Left colon (tissue), 2 donors: ENCODE measurements at places on chromosomes 3 and 15.
A peak's percentile ranks its signal among the peaks of the same experiment; 100 is the strongest.

GRCh38 chr3:177640319-177640965 is 443.2 kb upstream of the TBL1XR1 start:
- DNase-seq, result no peak

DNA sequence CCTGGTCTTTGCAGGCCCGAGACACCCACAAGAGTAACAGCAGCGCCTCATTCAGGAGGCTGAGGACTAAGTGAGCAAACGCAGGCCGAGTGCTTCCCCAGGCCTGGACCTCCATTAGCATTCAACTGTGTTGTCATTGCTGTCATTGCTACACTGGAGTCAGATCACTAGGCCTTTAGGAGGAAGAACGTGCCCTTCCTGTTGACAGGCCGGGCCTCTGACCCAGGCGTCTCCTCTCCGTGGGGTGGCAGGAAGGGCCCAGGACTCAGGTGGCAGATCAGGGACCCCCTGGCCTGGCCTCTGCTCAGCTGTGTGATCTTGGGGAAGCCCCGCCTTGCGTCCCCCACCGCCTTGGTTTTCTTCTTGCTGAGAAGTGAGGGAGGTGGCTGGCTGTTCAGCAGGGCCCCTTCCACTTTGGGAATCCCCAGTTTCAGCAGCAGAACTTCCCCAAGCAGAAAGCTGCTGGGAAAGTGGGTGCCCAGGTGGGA is 19.1 kb downstream of the ZDHHC19 start:
- DNase-seq, result no peak

GRCh38 chr15:33608714-33609113 is 297.9 kb downstream of the RYR3 start:
- no peak for DNase-seq

DNA sequence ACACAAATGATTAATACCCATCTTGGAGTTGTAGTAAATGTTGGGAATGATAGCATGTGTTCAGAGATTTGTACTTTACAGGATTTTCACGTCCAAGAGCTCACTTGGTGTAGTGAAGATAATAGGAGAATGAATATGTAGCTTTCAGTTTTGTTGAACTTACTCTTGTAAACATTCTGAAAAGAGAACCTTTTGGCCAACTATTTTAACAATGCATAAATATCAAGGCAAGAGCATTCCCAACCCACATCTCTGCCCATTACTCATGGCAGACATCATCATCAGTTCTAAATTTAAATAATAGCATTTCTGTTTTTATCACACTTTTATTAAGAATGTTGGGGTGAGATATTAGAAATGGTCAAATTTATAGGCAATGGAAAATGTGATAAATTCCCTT is 465.2 kb upstream of the TPRG1 start:
- no peak for DNase-seq

- no peak for DNase-seq
These were observed 168.0 kb upstream of the STT3B start for GRCh38 chr3:31364711-31365110.

- DNase-seq, result no peak
These were observed 155.6 kb upstream of the HES1 start for GRCh38 chr3:193980326-193980725.

DNA sequence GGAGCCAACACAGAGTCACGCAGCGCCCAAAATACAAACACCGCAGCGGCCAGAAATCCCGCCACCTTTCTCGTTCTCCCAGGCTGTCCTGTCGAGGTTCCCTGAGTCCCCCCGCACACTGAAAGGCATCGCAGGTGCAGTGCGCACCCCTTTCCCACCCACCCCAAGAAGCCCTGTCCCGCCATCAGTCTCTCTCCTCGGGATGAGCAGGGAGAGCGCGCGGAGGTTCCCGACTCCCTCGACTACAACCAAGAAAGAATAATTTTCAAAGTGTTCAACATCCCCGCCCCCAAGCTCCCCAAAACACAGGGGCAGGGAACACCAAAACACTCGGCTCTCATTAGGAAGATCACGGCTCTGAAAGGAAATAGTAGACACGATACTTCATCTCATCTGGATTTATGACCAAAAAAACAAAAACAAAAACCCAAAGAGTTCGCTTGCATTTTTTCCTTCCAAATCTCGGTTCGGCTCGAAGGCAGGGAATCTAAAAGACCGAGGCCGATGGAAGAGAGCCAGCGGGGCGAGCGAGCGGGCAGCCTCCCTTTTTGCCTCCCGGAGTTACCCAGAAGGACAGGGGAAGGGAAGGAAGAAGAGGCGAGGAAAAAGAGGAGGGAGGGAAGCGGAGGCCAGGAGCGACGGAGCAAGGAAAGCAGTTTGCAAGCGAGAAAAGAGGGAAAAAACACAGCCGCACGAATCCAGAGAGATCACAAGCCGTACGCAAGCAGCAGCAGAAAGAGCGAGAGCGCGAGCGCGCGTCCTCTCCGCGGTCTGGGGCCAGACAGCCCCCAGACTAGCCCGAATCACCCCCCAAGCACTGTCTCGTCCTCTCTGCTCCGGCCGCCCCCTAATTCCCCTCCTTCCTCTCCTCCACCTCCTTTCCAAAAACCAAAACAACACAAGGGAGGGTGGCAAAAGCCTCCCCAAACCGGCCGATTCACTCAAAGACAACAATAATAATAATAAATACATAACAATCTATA is 808 bp downstream of the BCL6 start:
- peak; percentile 72 for DNase-seq

DNA sequence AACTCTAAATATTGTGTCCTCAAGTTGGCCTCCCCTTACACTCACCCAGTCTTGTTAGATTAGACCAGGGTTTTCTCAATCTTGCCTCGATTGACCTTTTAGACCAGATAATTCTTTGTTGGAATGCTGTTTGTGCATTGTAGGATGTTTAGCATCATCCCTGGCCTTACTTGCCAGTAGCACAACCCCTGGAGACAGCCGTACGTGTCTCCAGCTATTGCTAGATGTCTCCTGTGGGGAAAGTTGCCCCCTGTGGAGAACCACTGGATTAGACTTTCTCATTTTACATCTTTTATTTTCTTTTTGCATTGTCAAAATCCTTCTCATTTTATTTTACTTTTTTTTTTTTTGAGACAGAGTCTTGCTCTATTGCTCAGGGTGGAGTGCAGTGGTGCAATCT is 2.2 kb downstream of the WDR6 start:
- DNase-seq, result no peak

DNA sequence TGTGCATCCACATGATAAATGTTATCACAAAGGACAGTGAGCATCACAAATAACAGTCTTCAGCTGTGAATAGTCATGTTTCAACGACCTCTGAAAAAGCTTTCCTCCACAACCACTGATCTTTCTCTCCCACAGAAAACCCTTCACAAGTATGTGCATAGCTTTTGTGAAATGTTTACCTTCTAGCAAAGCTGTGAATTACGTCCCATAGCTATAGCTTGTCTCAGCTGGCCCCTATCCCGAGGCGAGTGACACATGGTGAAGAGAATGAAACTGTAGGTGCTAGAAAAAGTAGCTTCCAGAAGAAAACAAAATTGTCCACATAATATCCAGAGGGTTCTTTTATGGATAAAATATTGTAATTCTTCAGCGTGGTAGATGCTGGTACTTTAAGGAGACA is 182.0 kb downstream of the FGF12 start:
- no peak for DNase-seq

GRCh38 chr15:91917686-91918360 is 64.3 kb downstream of the SLCO3A1 start:
- no peak for DNase-seq

DNA sequence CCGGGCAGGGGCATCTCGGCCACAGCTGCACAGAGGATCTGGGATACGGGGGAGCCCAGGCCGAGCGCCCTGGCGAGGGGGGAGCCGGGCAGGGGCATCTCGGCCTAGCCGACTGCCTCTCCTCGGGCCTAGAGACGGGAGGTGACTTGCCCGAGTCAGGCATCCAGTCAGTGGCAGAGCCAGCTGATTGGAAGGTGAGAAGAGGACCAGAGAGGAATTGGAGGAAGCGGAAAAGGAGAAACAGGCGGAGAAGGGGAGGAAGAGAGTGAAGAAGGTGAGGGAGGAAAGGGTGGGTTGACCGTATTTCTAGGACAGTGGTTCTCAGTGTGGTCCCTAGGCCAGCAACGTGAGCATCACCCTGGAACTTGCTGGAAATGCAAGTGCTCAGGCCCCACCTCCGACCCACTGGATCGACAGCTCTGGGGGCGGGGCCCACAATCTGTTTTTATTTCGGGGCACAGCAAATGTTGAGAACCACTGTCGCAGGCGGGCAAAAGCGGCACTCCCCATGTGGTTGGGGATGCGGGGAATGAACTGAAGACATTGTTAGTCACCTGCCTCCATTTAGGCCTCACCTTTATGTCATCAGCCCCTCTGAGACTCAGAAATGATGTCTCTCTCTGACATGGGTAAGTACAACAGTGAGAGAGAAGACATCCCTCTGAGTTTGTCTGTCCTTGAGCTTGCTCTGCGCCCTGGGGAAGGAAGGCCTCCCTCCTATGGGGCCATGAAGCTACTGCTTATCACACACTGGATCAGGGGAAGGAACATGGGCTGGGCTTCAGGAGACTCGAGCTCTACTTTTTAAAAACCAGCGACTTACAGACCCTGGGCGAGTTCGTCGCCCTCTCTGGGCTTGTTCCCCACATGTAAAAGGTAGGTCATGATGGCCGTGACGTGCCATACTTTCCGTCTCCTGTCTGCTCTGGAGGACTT is 1.0 kb upstream of the MELTF start:
- no peak for DNase-seq

GRCh38 chr3:46859001-46859710 is 4.1 kb downstream of the MYL3 start:
- DNase-seq, result peak; percentile 2

GRCh38 chr3:190581041-190581541 is 67.2 kb downstream of the IL1RAP start:
- DNase-seq, result no peak

- DNase-seq, result no peak
These were observed 57.7 kb downstream of the IQSEC1 start for GRCh38 chr3:13015286-13016082.

- no peak for DNase-seq
These were observed 47.9 kb downstream of the IGSF11 start for GRCh38 chr3:118986734-118987133.

DNA sequence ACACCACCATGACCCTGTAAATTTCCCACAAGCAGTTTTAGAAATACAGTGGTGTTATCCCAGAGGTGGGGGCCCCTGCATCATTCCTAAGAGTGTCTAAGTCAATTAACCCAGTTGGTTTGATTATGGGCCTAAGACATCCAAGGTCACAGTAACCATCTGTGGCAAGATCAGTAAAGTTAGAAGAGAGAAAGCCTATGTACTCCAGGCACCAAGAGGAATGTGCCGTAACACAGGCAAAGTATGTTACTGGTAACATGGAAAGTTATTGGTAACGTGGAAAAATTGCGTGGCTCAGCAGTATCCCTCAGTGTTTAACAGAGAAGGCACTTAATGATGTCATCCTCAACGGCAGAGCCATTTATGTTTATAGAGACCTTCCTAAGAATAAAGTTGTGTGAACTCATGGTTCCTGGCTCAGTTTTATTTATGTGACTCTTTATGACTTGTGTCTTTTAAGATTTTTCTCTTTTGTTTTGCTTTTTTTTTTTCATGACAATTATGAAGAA is 144.1 kb upstream of the RASGRP1 start:
- no peak for DNase-seq

- no peak for DNase-seq
These were observed 5.9 kb upstream of the SYNM start for GRCh38 chr15:99098991-99099390.

DNA sequence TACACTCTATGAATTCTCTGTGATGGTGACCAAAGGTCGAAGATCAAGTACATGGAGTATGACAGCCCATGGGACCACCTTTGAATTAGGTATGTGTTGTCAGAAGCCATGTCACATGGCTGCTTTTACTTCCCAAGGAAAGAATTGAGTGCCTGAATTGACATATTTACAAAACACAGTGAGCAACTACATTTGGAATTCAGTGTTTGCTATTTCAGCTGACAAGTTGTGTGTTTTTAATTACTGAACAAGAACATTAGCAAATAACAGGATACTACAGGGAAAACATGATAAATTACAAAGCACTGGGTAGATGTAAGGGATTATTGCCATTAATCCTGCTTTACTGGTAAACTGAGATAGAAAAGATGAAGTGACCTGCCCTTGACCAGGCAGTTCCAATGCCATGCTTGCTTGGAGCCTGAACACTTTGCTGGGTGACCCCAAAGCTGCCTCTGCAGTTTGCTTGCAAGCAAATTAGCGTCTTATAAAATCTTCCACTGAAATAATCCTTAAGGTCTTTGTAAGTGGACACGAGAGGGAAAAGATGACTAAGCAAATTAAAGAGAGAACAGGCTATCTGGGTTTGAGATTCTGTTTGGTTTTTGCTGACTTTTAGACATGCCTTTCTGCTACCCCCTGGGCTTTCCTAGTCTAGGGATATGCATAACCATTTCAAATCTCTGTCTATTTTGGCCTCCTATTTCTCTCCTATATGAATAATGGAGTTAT is 98.2 kb downstream of the HCN4 start:
- no peak for DNase-seq

DNA sequence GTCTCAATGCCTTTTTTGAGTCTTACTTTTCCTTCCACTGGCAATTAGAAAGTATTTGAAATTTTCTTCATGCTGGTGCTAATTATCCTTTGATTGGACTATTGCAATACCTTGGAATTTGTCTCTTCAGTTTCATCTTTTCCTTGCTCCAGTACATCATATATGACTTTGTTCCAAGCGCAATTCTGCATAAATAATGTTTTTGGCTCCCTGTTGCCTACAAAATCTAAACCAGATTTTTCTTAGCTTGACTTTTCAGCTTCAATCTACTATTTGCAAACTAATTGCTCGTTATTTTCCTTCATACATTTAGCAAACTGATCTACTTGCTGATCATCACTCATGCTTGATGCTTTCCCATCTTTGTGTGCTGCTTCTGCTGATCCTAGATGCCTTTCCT is 230.8 kb upstream of the GPR149 start:
- DNase-seq, result no peak

GRCh38 chr3:123314359-123315270 is 112.9 kb downstream of the SEC22A start:
- DNase-seq, result no peak

DNA sequence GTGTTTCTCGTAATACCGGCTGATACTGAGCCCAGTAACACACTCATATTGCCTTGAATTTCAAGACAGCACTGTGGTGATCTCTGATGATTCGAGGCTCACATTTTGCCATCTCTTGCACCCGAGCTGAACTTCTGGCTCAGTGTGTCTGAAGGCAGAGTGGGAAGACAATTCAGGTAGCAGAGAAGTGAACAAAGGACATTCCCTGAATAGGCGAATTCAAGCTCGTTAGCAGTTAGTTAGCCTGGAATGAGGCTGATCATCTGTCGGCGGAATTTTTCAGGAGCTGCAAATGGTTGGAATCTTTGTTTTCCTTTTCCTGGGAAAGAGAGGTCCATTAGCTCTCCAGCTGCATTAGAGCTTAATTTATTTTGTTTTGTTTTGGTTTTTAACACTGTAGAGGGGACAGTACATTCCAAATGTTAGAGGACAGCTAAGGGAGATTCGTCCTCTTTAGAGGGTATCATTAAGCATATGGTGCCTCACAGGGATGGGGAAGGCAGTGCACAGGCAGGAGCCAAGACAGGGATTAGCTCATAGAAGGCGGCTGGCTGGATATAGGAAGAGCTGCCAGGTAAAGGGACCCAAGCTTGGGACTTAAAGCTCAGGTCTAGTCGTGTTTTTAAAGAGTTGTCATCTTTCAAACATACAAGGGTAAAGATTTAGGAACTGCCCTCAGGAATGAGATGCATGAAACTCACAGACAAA is 119.7 kb upstream of the DLG1 start:
- DNase-seq, result no peak
